Nucleus accumbens (tissue), 56 donors: ENCODE measurements at places on chromosomes 3 and 15.

DNA sequence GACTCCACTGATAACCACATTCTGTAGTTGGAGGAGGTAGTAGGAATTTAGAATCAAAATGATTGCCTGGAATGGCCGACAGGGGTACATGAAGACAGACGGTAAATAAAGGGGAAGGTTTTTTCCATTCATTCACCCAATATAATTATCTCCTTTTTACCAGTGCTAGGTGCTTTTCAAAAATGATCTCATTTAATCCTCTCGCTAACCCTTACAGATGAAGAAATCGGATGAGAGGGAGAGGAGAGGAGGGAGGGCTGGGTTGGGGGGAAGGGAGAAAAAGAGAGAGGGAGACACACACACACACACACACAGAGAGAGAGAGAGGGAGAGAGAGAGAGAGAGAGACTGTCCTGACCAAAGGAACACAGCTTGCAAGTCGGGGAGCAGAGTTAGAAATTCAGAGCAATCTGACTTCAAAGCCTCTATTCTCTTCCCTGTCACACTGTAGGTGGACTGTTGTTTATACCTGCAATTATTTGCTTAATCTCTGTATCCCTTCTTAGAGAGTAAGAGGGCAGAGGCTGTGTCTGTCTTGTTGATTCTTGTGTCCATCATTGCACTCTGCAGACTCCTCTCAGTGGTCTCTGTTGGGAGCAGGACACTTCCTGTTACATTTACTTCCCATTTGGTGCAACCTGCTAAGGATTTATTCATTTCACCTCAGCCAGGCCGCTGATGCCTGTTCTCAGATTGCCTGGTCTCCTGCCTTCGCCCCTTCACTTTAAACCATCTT lies 18.7 kb upstream of the PAQR9 start:
- no peak for DNase-seq

DNA sequence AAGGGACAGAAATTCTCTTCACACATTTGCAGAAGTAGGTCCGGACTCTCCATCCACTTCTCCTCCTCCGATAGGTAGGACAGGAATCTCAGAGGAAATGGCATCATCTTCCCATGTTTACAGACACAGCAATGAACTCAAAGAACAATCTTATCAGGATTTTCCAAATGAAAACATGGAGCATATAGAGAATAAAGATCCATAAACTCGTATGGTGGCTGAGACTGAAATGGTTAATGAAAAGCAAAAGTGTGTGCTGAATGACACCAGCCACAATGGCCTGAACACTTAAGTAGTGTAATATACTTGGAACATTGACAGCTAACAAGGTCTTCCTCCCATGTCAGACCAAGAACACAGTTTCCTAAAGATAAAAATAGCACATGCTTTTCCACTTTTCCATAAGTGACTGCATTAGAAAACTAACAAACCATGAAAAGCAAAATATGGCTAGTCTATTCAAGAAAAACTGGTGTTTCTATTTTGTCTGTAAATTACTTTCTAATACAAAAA lies 5.8 kb downstream of the CCRL2 start:
- DNase-seq, result no peak

- no peak for DNase-seq
Observed at GRCh38 chr3:148643389-148643840, 54.3 kb upstream of the AGTR1 start.

DNA sequence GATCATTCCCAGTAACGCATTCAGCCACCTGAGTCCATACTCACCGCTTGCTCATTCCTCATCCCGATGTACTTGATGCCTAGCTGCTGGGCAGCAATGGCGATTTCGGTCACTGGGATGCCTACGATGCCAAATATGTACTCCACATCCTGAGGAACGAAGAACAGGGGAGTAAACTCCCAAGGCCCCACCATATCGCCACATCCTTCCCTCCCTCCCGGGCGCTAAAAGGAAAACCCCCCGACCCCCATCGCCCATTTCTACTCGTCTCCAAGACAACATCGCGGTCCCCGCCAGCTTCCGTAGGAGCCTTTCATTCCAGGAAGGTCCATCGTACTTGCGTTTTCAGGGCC lies 347 bp downstream of the HACL1 start:
- DNase-seq, result no peak

DNA sequence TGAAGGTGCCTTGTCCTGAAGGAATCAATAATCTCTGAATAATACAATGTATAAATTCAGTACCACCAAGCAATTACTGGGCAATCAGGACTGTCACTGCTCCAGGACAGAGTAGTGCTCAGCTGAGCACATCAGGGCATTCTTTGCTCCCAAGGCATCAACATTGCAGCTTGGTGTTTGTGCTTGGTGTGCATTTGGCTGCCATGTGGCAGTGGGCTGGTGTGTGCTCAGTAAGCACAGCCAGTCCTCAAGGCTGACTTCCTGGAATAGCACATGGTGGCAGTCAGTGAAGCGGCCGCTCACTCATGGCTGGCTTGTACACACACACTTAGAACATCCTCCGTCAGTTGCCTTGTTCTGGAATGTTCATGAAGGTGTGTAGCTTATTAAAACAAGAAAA lies 217.0 kb downstream of the EPHB1 start:
- no peak for DNase-seq

- DNase-seq, result no peak
Observed at GRCh38 chr15:65033659-65034269, 4.3 kb upstream of the MTFMT start.

DNA sequence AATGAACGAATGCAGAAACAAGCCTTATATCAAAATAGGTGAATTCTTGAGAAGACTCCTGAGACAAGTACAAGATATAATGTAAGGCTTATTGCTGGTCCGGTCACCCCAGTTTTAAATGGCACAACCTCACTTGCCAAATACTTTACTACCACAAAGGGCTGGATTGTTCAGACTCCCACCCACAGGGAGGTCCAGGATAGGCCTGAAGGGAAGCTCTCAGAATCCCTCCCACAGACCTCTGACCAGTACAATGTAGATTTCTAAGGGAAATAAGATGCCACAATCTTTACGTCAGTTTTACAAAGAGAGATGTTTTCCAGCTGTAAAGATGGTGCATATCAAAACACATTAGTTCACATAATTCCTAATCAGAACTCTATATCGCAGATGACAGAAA lies 577.7 kb upstream of the ADAMTS9 start:
- no peak for DNase-seq

GRCh38 chr3:184004476-184004875 lies 13.2 kb downstream of the ABCC5 start:
- no peak for DNase-seq

GRCh38 chr15:36278219-36278618 lies 301.2 kb upstream of the CDIN1 start:
- no peak for DNase-seq

DNA sequence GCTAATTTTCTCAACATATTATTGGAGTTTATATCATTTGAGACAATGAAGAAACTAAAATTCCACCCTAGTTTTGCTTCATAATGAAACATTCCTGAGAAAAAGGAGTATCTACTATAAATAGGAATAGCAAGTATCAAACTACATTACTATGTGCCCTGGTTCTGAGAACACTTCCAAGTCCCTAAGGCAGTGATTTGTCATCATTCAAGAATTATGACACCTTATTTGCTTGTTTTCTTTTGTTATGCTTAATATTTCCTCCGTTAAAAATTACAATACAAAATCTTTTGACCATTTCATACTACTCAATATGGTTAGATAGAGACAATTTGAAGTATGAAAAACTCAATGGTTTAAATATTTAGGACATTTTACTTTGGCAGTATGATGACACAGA lies 707.8 kb upstream of the GOLIM4 start:
- no peak for DNase-seq

DNA sequence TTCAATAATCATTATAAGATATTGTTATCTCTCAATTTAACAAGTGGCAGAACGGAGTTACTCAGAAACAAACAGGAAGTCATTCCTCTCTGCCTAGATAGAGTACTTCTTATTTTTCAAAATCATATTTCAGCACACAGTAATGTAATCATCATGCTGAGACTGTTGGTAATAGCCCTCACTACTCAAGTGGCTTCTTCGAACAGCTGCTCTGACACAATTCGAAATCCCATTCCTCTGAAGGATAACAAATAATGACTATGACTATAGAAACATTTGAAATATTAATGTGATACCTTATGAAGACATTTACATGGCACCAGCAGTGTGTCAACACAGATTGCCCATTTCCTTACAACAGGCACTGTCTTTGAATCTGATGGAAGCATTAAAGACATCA lies 1249.8 kb downstream of the NSUN3 start:
- no peak for DNase-seq

DNA sequence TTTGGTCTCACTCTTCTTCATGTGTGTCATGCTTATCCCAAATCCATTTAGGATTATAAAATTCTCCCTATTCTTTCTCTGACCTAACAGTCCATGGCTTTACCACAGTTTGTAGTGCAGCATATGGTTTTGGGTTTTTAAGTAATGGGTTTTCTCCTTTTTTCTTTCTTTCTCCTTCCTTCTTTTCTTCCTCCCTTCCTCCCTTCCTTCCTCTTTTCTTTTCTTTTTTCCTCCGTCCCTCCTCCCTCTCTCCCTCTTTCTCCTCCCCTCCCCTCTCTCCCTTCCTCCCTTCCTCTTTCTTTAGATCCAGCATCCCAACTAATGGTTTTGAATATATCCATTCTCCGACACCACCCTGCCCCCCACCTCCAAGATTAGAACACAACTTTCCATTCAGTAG lies 118.9 kb downstream of the RBPMS2 start:
- DNase-seq, result no peak
